ENCODE measurements at places on chromosomes 16 and 17.

GRCh38 chr16:78909226-78909625, 691.3 kb downstream of the MAF start:
- no peak for DNase-seq

DNA sequence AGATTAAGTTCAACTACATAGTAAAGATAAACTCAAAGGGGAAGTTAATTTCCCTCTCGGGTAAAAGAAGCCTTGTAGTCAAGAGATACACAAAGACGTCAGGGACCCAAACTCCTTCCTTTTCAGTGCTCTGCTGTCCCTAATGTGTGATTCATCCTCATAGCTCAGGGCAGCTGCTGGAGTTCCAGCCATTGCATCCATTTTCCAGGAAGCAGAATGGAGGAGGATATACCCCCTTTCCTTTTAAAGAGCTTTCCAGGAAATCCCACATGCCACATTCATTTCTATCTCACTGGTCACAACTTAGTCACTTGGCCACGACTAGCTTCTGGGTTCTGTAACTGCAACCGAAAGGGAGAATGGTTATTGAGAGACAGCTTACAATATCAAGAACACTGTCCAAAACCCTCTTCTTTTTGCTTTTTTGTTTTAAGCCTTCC, 95.3 kb downstream of the SOCS1 start:
- no peak for DNase-seq

DNA sequence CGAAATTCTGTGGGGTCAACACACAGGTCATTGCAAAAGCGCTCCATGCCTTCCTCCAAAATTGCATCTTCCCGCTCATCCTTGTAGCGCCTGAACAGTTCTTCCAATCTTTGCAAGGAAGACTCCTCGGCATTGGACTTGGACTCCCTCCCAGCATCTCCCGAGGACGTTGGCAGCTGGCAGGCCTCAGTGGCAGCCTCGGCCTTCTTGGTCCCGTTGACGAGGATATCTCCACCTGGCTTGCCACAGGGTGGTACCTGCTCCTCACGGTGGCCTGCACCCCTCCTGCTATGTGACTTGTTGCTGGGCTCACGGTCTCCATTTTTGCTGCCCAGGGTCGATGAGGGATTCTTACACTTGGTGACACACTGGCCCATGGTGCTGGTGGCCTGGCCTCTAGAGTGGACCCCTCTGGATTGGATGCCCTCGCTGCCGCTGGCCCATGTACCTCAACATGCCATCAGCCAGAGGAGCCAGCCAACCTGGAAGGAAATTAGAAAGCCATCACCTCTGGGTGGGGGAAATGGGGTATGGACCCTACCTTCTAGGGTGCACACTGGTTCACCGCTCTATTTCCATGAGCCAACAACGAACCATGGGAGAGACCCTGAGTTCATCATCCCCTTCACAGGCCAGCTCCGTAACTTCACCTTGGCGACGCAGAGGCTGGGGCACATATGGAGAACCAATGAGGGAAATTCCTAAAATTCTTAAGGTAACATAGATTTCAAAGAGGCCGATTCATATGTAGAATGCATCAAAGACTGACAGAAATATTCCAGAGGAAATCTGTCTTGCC, 37.8 kb downstream of the DCUN1D3 start:
- no peak for DNase-seq

- no peak for DNase-seq
These were observed 17.5 kb downstream of the KRT33A start for GRCh38 chr17:41333098-41333497.

DNA sequence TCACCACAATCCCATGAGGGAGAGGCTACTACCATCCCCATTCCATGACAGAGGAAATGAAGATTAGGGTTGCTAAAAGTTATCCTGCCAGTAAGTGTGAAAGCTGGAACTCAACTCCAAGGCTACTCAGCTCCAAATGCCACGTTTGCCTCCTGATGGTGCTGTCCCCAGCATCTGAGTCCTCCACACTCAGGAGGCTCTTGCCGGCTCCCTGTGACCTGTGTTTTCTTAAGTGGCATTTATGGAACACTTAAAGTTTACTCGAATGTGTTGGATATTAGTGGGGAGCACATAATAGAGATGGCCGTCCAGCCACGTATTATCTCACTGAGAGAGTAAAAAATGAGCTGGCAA, 267.9 kb downstream of the CBLN1 start:
- no peak for DNase-seq

DNA sequence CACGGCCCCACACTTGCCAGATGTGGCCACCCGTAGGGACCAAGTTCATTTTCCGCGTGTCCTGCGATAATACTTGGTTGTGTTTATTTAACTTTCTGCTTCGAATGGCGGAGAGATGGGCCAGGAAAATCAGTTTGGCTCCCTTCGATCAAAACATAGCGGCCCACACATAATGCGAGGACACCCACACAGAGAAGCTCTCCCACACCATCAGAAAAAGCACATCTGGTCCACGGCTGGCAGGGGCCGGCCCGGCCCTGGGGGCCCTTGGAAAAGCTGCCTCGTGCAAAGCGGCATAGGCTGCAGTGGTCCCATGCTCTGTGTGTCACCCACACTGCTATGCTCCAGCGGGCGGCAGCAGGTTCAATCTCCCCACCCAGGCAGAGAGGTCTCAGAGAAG, 46.9 kb downstream of the ZNF423 start:
- DNase-seq: no peak

DNA sequence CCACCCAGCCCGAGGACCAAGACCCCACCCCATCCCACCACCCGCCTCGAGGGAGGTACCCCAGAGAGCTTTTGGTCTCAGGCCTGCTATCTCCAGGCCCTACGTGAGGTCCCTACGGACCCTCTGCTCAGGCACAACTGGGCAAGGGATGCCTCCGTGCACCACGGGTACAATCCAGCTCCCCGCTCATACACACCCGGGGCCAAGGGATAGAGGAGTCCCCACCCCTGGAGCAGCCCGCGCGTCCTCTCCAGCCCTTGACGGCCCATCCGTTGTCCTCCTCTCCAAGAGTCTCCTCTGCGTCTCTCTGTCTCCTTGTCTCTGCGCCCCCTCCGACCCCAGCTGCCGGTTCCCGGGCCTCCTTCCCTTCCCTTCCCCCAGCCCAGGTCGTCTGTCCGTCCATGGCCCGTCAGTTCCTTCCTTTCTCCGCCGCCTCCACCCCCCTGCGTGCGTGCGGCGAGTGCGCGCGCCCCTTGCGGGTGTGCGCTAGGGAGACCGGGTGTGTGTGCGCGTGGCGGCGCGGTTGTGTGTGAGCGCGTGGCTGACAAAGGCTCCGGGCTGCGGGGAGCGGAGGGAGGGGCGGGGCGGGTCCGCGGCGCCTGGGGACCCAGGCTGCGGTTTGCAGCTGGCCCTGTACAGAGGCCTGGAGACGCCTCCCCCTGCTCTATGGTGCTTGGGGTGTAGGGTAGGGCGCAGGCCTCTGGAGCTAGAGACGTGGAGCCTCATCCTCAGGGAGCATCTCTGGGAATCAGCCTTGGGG, 930 bp downstream of the SPNS2 start:
- DNase-seq: no peak

- no peak for DNase-seq
These were observed 9.1 kb downstream of the SLC38A8 start for GRCh38 chr16:84033251-84034195.

DNA sequence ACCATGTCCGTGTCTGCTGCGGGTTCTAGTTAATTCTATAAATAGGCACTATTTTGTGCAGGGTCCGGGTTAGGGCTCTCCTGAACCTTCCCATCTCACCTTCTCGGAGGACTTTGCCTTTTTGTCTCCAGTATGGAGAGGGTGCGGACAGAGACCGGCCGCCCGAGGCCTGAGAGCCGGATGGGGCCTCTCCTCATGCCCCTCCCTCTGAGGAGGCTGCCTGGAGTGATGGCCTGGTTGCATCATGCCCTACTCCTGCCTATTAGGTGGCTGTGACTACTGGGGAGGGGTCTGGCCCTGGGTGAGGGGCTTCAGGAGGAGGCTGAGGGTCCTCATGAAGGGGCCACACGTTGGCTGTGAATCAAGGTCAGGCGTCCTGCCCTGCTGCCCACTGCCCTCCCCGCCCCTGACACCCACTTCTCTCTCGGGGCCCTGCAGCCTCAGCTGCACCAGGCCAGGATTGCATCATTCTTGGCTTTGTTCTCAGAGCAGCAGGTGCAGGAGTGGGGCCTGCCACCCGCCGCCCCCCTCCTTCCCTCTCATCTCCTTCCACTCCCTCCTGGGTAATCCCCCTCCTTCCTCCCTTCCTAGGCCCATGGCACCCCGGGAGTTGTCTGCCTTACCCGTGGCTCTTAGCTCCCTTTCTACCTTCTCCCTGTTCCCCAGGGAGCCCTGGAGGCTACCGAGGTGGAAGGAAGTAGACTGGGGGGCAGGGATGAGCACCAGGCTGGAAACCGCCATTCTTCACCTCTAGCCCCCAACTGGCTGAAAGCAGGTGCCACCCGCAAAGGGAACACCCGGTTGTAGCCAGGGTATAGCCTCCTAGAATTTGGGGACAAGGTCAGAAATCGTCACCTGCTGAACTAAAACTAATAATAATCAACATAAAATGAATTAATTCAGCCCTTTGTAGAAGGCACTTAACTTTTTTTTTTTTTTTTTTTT, 12.7 kb upstream of the ARHGAP23 start:
- DNase-seq: no peak

DNA sequence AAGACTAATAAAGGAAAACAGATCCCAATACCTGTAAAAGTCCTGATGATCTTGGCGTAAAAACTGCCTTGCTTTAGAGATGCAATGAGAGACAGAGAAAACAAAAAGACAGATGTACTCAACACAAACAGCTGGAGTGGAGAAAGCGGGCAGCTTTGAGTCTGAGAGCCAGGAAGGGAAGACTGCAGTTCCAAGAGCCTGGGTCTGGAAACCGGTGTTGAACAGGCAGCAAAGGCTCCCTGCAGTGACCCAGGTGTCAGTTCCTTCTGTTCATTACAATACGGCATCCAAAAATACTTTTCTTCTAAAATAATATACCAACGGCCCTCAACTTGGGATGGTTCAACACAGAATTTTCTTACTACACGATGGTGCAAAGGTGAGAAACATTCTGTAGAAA, 29.6 kb downstream of the VPS53 start:
- DNase-seq: no peak

DNA sequence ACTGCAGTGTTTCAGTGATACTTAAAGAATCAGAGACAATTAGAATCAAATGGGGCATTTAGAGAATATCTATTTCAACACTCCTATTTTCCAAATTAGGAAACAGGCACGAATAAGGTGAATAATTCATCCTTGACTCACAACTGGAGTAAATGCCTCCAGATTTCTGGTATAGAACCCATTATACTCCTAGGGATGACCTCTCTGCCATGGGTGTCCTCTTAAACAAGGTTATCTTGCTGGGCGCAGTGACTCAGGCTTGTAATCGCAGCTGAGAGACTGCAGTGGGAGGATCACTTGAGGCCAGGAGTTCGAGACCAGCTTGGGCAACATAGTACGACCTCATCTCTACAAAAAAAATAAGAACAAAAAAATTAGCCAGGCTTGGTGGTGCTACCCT, 139.8 kb upstream of the ELAC2 start:
- no peak for DNase-seq

GRCh38 chr16:21037736-21038135, 112.9 kb downstream of the DNAH3 start:
- DNase-seq: no peak

GRCh38 chr16:80208743-80209142, 332.1 kb upstream of the DYNLRB2 start:
- DNase-seq: no peak

- no peak for DNase-seq
These were observed 530 bp upstream of the CCL22 start for GRCh38 chr16:57358086-57358420.

- DNase-seq: no peak
These were observed 34.7 kb upstream of the DNAJA2 start for GRCh38 chr16:47008174-47008573.

GRCh38 chr17:75819116-75819515, 25.1 kb downstream of the UNC13D start:
- no peak for DNase-seq

- no peak for DNase-seq
These were observed 19.0 kb downstream of the SLC7A6 start for GRCh38 chr16:68283346-68283745.

- DNase-seq: no peak
These were observed 17.7 kb downstream of the EFCAB5 start for GRCh38 chr17:29958947-29959657.

DNA sequence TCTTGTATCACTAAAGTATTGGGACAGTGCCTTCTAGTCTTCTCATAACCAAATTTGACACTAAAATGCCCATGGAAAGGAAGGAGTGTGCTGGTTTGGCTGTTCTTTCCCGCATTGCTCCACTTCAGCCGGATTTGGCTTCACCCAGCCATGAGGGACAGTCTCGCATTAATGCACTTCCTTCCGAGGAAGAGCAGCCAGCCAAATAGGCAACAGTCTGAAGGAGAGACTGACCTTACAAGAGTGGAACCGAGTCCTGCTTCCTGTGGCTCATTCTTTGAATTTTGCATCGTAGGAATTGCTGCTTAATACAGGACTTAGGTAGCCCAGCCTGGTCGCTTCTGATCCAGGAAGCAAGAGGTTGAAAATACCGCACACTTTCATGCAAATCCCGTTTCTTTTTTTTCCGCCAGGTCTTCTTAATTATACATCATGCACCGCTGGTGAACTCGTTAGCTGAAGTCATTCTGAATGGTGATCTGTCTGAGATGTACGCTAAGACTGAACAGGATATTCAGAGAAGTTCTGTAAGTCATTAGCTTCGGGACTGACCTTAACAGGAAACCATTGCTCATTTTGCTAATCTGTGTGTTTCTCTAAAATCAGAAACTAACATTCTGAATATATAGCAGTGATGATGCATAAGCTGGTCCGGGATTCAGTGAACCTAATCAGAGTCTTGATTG, 38.2 kb downstream of the CLEC16A start:
- no peak for DNase-seq

DNA sequence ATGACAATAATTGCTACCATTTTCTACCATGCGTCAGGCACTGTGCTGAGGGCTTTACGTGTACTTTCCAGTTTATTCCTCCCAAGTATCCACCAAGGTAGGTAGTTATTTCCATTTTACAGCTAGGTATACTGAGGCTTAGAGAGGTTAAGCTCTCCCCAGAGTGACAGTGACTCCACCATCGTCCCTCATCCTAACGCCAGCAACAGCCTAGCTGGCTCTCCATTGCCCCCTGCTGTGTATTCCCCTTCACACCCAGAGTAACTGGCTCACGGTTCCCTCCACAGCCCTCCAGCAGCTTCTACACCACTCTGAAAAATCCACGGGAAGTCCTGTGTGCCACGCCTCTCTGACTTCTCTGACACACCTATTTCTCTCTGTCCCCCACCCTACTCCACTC, 7.1 kb upstream of the ASGR1 start:
- DNase-seq: no peak

GRCh38 chr16:88550246-88550661, 19.9 kb upstream of the ZC3H18 start:
- DNase-seq: no peak

DNA sequence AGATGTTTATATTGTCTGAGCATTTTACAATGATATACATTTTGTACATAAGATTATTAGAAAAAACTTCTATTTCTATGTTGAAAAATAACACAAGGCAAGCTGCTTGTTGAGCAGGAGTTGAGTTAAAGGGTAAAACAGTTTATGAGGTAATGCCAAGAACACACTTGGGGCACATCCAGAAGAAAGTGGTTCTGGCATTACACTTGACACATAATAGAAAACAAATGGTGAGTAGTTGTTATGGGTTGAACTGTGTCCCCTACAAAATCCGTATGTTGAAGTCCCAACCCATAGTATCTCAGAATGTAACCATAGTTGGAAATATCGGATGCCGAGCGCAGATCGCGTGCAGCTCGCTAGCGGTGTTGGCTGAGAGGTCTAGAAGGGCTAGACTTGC, 354.3 kb upstream of the GOT2 start:
- DNase-seq: no peak

- no peak for DNase-seq
These were observed 39.7 kb downstream of the RPTOR start for GRCh38 chr17:80584176-80584905.

GRCh38 chr16:75118943-75119539, 2.5 kb upstream of the LDHD start:
- DNase-seq: no peak

Data from GOT3 (cell line).